ENCODE measurements at places on chromosomes 1 and 21.

DNA sequence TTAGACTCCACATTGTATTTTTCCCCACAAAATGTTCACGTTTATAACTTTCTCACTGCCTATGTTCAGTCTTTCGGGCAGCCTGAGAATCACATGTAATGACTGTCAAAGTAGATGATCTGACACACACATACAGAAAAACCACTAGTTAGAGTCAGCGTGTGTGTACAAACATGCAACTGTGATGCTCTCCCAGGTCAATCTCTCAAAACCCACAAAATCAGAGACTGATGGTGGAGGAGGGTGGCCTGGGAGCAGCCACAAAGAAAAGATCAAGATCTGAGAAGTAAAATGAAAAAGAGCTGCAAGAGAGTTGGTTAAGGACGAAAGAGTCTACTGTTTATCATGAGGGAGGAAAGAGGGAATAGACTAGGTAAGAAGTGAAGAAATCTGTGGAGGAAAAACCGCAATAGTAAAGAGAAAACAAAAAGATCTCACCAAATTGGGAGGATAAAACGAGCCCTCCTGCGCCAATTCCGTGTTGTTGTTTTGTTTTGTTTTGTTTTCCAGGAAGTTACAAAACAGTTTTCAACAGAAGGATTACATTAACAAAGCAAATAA, 2.3 kb downstream of the EGLN1 start:
- no peak for DNase-seq

DNA sequence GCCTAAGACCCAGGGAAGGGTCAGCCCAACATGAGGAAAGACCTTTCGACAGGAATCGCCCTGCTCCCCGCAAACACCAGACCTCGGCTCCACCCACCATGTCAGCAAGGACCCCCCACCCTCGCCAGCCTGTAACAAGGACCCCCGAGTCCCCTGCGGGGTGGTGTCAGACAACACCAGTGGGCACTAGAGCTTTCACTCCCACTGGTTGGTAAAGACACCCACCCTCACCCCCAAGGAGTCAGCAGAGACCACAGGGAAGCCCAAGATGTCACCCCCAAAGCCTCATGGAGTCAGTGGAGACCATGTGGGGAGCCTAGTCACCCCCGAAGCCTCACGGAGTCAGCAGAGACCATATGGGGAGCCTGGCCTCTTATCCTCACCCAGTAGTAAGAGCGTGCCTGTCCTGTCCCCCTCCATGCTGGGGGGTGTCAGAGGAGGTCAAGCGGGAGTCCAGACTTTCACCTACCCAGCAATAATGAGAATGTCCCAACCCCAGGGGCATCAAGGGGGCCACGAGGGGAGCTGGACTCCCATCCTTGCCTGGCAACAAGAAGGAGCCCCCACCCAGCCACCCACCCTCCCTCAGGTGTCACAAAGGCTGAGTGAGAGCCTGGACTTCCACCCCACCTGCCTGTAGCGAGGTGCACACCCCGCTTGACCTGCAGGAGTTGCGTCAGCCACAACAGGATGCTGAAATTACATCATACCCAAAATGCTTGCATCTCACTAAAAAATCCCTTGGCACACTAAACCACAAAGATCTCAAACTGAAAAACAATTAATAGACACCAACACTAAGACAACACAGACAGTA, 24.8 kb downstream of the SLC19A1 start:
- no peak for DNase-seq

DNA sequence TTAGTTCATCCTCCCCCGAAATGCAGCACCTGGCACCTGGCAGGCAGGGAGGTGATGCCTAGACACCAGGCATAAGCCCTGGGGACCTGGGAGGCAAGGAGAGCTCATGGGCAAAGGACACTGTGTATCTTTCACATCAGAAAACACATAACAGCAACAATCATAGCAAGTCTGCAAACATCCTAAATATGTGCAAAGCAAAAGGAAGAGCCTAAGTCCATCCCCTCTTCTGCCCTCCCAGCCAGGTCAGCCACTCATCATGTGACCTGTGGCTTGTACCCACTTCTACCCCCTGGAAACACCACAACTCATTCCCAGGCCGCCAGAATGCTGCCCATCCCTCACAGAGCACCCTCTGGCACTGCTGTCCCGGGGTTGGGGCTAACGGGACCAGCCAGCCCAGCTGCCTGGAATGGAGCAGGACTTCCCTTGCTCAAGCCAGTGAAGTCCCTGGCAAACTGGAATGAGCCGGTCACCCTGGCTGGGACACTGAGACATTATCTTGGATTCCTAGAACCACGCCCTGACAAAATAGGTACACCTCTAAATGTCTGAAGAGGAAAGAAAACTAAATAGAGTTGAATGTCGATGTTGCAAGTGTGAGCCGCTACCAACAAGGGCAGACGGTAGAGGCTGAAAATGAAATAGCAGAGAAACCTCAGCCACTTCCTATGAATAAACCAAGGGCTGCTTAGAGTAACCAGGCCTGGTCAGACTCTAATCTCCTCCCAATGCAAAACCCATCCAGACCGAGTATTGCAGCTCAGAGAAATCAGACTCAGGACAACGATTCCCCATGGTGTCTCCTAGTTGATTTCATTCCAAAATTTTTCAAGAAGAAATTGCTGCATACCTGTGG, 29.4 kb downstream of the TMPRSS2 start:
- DNase-seq = no peak

- no peak for DNase-seq
Measured at GRCh38 chr1:147189514-147189913, 17.2 kb upstream of the PRKAB2 start.

- no peak for DNase-seq
Measured at GRCh38 chr1:239126884-239127283, 259.5 kb upstream of the CHRM3 start.

GRCh38 chr1:20174937-20175666, 10.8 kb upstream of the UBXN10 start:
- no peak for DNase-seq

DNA sequence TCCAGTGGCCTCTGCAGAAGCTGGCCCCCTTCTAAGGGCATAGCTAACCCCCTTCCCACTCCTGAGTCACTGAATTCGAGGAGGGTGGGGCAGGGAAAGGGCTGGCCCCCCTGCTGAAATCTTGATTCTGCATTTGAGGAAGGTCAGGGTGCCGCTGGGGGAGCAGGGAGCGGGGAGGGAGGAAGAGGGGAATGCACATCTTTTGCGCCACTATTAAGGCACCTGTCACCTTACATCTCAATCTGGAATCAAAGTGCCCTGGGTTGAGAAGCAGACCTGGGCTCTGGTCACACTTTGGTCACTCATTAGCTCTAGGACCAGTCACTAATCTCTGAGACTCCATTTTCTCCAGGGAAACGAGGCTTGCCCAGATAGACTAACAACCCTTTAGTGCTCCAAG, 62.0 kb downstream of the TOR1AIP2 start:
- DNase-seq = no peak

DNA sequence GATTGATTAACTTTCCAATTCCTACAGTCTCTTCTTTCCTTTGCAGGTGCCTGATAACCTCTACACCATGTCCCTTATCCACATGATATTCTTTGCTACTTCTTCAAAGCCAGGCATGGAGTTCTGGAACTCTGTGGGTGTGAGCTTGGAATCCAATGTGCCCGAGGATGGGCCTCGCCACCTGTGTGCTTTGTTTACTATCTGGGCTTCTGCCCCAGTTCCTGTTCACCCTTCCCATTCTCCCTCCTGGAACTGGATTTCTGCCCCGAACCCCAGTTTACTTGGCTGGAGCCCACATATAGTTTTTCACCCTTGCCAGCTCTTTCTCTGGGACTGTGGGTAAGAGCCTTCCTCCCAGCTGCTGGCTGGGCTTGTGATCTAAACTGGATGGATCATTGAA, 75.2 kb upstream of the AK4 start:
- no peak for DNase-seq

DNA sequence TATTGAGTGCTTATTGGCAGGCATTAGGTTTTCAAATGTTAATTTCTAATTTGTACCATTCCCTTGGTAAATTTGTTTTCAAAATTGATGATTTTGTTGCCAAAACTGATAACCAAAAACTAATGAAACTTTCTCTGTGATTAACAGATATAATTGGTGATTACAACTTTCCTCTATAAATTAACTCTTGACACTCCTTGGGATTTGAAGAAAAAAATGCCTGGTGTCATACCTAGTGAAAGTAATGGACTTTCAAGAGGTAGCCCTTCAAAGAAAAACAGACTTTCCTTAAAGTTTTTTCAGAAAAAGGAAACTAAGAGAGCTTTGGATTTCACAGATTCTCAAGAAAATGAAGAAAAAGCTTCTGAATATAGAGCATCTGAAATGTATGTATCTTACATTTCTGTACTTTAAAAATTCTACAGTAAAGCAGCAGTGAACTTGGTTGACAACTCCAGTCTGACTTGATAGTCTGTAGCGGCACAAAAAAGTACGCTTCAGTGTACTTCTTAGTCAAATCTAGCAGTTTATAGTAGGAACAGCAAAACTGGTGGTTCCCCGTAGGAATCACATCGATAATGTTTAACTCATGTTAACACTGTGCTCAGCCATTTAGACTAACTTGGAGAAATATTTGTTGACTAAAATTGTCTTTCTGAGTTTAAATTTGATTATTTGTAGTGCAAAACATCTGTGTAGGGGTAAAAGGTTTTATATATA, 3.0 kb downstream of the USP1 start:
- DNase-seq = no peak

DNA sequence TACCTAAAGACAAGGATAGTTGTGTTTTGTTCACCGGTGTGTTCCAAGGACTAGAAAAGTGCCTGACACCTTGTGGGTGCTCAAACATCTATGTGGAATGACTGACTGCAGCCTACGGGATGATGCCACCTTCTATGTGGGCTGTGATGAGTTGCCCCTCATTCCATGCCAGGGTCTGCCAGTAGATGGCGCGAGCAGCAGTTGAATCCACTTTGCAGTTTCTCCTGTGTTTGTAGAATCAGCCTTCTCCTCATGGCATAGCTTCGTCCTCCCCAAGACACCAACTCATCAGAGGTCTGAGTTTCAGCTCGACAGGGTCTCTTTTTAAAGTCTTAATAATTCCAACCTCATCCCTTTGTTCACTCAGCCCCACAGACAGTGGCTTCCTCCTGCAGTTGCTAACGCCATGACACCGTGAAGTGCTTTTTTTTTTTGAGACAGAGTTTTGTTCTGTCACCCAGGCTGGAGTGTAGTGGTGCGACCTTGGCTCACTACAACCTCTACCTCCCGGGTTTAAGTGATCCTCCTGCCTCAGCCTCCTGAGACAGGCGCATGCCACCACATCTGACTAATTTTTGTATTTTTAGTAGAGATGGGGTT, 133.7 kb downstream of the CAPN8 start:
- DNase-seq = peak; percentile 39

DNA sequence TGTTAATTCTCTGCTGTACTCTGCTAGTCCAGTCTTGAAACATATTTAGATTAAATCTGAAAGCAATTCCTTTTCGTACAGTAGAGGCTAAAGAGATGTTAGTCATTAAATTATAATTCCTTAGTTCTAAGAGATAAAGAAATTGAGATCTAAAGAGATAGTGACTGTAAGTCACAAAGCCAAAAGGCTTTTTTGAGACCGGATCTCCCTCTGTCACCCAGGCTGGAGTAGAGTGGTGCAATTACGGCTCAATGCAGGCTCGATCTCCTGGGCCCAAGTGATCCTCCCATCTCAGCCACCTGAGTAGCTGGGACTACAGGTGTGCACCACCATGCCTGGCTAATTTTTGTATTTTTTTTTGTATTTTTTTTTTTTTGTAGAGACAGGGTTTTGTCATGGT, 64.7 kb downstream of the TPR start:
- DNase-seq = no peak

DNA sequence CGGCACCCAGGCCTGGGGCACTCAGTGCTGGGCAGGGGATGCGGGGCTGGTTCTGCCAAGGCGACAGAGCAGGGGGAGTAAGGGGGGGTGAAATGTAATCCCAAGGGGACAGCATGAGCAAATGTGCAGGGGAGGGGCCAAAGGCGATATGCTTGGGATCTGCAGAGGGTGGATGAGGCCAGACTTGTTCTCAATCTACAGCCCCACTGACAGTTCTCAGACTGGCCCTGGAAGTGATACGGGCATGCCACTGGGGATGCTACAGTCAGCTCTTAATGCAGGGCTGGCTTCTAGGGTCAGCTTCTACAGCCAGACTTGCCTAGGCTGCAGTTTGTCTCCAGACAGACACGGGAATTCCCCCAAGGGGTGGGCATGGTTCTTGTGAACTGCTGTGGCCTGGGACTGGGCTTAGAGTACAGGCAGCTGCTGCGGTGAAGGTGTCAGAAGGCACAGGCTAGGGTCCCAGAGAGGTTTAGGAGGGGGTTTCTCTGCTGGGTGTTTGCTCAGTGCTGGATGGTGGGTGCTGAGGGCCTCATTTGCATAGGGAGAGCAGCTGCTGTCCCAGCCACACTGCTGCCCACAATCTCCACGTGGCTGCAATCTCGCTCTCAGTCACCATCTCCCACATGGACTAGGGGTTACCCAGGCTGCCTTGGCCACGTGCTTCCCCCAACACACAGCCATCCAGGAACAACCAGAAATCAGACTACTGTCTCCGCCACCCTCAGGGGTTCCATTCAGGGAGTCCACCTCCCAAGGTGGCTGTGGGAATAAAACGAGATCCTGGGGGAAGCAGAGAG, 190.1 kb downstream of the HIVEP3 start:
- no peak for DNase-seq

- no peak for DNase-seq
Measured at GRCh38 chr1:41855713-41856112, 63.0 kb downstream of the HIVEP3 start.

DNA sequence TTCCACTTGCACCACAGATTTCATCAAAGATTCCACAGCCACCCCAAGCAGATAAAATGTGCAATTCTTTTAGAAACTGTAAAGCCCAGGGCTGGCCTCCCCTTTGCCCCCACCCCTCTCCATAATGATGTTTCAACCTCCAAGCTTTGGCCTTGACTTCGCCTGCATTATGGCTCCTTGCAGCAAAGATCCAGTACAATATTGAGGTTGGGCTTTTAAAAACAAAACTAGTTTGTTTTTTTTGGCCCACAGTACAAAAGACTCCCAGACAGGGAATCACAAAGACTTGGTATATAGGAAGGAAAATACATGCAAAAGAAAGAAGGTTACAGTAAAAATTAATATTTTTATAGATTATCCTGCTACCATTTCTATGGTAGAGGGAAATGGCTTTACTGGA, 356.5 kb upstream of the PTBP2 start:
- no peak for DNase-seq

GRCh38 chr1:153360592-153361479, 3.2 kb downstream of the S100A9 start:
- no peak for DNase-seq

DNA sequence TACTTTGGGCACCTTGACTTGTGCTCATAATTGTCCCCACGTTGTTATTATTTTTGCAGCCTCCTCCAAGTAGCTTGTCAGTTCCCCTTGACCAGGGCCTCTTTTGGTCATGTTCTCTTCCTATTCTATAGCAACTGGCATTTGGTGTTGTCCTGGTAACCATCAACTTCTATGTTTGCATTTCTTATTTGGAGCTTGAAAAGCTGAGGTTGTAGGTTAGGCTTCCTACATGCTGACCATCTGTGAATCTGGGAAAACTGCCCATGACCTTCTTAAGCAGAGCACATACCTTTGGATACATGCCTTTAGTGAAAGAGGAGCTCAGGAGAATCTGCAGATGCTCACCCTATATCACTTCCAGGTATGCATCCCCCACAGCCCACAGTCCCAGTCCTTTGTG, 160.8 kb downstream of the HHAT start:
- DNase-seq = no peak
